ENCODE measurements at places on chromosomes 3 and 15.

GRCh38 chr3:80543154-80543553 lies 775.4 kb upstream of the ROBO1 start:
- no peak for DNase-seq

- DNase-seq = no peak
Observed at GRCh38 chr3:193498215-193498614, 56.5 kb downstream of the ATP13A4 start.

DNA sequence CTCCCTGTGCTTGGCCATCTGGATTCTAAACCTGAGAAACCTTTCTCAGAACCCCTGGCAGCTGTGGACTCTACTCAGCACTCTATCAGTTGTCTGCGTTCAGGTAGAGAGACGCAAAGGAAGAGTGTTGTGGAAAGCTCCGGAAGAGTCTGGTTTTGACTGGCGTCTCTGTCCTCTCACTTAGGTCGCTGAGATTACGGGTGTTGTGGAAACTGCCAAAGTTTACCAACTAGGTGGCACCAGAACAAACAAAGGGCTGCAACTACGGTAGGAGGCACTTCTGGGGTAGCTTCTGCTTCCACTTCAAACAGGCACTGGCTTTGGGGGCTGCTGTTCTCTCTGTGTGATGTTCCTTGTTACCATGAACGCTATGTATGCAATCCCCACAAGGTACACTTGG lies 19.2 kb upstream of the ITPKA start:
- no peak for DNase-seq

GRCh38 chr15:41462084-41462795 lies 31.4 kb upstream of the ITPKA start:
- no peak for DNase-seq

- no peak for DNase-seq
Observed at GRCh38 chr3:4740397-4741105, 238.7 kb upstream of the BHLHE40 start.

DNA sequence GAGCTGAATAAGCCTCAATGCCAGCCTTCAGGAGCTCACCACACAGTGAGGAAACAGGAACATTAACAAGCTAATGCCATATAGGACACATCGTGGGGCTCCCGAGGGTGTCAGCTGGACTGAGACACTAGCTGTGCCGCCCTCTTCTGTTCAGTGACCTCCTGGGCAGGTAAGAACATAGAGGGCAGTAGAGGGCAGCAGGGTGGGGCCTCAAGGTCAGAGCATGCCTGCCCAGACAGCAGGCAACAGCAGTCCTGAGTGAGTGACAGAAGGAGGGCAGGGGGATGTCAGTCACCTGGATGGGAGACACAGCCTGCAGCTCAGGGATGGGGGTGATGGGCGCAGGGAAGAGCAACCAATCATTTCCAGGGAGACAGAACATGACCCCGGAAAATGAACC lies 15.5 kb downstream of the NTRK3 start:
- no peak for DNase-seq

- DNase-seq = no peak
Observed at GRCh38 chr3:66795365-66795764, 202.7 kb upstream of the KBTBD8 start.

GRCh38 chr15:89490081-89490813 lies 6.1 kb downstream of the RHCG start:
- DNase-seq = no peak

GRCh38 chr3:56800832-56801661 lies 702 bp downstream of the ARHGEF3 start:
- DNase-seq = no peak

- DNase-seq = no peak
Observed at GRCh38 chr3:24154781-24155180, 209.7 kb downstream of the NR1D2 start.

- no peak for DNase-seq
Observed at GRCh38 chr3:94221829-94222228, 159.0 kb downstream of the NSUN3 start.

GRCh38 chr3:108175352-108175751 lies 46.9 kb downstream of the IFT57 start:
- DNase-seq = no peak

- no peak for DNase-seq
Observed at GRCh38 chr15:29418931-29419330, 149.3 kb upstream of the NSMCE3 start.

DNA sequence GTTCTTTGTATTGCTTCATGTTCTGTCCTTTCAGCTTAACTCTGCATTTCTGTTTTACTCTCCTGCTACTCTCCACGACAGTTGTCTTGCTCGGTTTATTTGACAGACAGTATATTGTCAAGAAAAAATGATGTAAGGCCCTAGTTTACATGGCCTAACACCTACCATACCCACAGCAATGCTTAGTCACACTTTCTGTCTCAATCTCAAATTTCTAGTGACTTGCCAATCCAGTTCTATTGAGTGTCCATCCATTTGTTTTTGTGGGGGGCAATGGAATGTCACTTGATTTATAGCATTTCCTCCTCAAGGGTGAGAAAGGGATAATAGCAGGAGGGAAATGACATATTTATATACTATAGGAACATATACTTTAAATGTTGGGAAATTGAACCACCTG lies 676.2 kb downstream of the NAALADL2 start:
- DNase-seq = no peak

GRCh38 chr3:103693831-103694230 lies 1259.0 kb downstream of the ZPLD1 start:
- DNase-seq = no peak

DNA sequence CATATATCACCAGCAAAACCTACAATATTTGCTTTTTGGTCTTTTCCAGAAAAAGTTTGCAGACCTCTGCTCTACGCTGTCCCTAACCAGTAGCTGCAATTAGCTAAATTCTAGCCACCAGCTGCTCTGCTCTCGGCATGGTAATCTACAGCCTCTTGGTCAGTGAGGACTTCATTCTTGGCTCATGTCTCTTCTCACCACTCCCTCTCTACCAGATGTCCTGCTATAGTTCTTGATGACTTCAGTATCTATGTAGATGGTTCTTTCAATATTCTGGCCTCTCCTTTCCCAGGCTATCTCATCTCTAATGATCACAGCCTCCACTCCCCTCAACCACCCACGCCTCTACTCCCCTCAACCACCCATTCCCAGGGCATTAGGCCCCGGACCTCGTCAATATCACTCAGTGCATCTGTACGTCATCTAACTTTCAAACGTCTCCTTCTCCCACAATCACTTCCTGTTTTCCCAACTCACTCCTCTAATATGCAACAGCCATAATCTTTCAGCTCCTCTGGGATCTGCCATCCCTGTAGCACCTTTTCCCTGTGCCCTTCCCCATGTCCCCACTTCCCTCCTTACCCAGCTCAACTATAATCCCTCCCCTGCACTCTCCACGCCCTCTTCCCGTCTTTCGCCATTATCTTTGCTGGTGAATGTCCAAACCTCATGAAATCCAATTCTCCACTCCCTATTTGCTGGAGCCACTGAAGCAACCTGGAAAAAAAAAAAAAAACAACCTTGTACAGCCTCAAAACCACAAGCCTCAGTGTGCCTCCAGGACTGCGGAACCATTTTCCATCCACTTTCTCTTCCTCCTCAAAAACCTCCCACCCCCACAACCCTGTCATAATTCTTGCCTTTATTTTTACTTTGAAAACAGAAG lies 429.4 kb upstream of the PROK2 start:
- no peak for DNase-seq

DNA sequence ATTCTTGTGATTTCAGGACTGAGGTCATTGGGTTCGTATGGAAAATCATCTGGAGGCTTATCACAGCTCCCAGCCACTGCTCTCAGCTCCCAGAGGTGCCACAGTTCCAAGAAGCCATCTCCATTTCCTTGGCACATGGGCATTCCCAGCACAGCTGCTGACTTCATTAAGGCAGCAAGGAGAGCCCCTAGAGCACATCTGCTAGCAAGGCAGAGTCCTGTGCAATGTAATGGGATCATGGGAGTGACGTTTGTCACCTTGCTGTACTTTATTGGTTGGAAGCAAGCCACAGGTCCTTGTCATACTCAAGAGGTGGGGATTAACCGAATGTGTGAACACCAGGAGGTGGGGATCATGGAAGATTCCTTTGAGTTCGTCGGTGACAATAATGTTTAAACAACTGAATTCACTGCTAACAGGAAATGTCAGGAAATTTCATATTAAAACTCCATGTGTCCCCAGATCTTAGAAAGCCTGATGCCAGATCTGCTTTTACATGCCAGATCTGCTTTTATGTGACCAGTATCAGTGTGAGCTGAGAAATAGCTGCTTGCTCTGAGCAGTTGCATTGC lies 148.8 kb downstream of the GABRG3 start:
- DNase-seq = no peak

DNA sequence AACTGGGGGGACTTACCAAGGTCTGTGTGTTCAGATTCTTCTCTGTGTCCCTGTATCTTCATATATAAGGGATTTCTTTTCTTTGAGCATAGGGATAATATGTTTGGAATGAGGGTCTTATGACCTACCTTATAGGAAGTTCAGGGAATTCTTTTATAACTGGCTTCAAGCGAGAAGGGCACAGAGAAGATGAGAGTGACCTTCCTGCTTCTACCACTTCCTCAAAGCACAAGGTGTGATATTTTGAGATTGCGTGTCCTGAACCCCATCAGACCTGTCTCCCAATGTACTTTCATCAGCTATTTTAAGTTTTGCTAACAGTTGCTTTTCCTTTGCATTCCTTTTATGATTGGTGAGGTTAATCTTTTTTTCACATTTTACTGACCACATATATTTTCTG lies 3.1 kb upstream of the PSMD6 start:
- DNase-seq = no peak

DNA sequence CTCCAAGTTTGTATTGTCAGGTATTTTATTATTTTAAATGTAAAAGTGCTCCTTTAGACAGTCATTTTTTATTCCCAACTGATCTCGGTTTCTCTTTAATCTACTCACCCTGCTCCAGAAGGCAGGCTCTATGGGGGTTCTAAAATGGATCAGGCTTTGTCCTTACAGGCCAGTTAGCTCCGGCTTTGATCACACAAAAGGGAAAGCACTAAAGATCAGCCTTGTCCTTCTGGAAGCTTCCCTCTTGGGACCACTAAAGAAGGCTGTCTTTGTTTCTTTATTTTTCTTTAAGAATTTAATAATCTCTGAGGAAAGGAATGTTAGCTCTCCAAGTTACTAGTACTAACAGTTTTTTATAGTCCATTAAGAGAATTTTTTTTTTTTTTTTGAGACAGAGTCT lies 560.5 kb upstream of the ZNF717 start:
- no peak for DNase-seq

GRCh38 chr3:50330330-50330729 lies 2.3 kb upstream of the TUSC2 start:
- DNase-seq = no peak

- no peak for DNase-seq
Observed at GRCh38 chr3:31911124-31911523, 69.9 kb downstream of the OSBPL10 start.

- DNase-seq = no peak
Observed at GRCh38 chr15:53627279-53627678, 132.2 kb downstream of the WDR72 start.

GRCh38 chr3:144487011-144487410 lies 515.4 kb downstream of the DIPK2A start:
- no peak for DNase-seq

DNA sequence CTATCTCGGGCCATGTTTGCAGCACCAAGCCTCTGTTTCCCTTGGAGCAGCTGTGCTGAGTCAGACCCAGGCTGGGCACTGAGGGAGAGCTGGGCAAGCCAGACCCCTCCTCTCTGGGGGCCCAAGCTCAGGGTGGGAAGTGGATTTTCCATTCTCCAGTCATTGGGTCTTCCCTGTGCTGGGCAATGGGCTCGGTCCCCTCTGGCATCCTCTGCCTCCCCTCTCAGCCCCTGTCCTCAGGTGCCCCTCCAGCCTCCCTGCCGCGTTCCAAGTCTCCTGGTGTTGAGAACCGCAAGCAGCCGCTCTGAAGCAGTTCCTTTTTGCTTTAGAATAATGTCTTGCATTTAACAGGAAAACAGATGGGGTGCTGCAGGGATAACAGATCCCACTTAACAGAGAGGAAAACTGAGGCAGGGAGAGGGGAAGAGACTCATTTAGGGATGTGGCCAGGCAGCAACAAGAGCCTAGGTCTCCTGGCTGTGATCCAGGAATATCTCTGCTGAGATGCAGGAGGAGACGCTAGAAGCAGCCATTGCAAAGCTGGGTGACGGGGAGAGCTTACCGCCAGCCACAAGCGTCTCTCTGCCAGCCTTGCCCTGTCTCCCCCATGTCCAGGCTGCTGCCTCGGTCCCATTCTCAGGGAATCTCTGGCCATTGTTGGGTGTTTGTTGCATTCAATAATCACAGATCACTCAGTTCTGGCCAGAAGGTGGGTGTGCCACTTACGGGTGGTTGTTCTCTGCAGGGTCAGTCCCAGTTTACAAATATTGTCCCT lies 1.2 kb downstream of the RHO start:
- DNase-seq = no peak

All from KG1 (cell line).